C1 segment of cervical spinal cord (tissue), 14 donors: ENCODE measurements at places on chromosomes 4 and X.
A peak's percentile ranks its signal among the peaks of the same experiment; 100 is the strongest.

- no peak for DNase-seq
These were observed 386.7 kb downstream of the SPRY1 start for GRCh38 chr4:123783151-123783790.

- DNase-seq: no peak
These were observed 779 bp downstream of the GABRQ start for GRCh38 chrX:152638443-152638904.

GRCh38 chr4:92483341-92483740 is 179.6 kb downstream of the GRID2 start:
- no peak for DNase-seq

- DNase-seq: no peak
These were observed 1.2 kb downstream of the RPGR start for GRCh38 chrX:38326086-38326485.

DNA sequence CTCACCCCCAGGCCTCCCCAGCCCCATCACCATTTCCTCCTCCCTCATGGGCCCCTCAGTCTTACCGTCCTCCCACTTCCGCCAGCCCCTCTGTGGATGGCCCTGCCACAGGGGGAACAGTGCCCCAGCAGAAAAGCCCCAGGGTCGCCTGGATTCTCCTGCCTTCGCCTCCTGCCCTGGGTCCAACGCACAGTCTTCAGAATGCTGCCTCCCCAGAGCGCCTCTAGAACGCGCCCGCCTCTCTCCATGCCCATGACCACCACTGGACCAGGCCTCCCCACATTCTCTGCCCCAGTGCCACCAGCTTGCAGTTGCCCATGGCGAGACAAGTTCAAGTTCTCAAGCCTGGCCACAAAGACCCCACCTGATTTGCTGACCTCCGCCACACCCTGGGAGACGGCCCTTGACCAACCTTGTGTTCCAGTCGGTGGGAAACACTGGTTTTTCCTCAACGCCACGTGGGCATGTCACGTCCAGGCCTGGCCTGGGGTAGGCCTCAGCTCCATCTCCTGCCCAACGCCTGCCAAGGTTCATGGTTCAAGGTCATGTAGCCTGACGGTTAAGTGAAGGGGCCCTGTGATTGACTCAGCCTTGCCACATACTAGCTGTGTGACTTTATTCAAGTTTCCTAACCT is 634 bp upstream of the PLXNB3 start:
- DNase-seq: no peak

GRCh38 chrX:357693-358471 is 28.8 kb downstream of the PPP2R3B start:
- DNase-seq: no peak

DNA sequence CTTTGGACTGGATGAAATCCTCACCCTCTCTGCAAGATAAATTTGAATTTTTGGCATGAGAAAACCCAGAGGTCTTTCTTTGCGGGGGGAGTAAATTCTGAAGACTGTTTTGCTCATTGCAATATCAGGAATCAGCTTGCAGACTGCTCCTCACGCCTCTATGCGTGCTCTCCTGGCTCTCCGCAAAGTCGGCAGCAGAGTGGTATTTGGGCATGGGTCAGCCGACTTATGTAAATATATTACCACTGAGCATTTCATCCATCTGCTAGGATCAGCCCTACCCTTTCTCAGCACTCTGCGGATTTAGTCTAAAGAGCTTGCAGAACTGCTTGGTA is 288.0 kb downstream of the ASMT start:
- DNase-seq: no peak

DNA sequence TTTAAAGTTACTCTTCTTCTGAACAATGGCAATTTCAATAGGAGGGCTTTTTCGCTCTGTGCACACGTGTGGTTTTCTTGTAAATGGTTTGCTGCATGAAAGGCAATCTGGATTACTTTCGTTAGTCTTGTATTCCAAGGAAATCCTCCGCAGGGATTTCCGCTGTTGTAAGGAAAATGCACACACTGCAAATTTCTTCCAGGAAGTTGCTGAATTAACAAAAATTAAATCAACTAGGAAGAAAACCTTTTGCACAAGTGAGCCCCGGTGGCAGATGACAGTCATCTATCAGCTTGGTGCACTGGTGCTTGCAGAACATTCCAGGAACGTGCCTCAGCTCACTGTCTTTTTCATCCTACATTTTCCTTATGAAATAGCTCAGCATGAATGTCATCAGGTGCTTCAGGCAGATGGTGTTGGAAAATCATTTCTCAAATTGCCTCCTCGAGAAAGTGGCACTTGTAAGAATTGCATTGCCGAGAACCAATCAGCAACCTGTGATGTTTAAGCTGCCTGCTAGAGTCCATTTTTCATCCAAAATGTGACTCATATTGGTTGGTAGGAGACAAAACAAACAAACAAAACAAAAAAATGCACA is 272.4 kb upstream of the VCX start:
- DNase-seq: no peak

DNA sequence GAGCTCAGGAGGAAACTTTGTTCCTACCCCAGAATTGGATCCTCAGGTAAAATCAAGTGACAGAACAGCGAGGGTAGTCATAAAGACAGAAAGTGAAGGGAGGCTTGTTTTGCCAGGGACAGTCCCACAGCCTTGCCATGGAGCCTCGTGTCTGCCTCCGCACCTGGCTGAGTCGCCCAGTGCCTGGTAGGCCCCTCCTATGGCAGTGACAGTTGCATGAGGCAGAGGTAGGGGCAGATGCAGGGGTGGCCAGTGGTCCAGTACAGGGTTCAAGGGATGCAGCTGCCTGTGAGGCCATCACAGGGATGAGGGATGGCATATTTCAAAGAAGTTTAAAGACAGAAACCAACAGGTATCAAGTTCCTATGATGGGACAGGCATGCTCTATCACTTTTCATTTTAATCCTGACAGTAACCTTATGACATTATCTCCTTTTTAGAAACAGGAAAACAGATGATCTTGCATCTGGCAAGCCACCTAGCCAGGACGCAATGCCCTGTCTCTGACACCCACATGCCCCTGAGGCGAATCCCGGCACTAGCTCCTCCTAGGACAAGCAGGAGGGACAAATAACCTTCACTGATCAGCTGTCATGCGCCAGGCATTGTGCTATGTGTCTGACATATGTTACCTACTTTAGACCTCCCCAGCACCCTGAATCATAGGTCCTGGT is 127.4 kb upstream of the ENPP6 start:
- no peak for DNase-seq

- no peak for DNase-seq
These were observed 404.5 kb downstream of the GBA3 start for GRCh38 chr4:23097251-23097650.

DNA sequence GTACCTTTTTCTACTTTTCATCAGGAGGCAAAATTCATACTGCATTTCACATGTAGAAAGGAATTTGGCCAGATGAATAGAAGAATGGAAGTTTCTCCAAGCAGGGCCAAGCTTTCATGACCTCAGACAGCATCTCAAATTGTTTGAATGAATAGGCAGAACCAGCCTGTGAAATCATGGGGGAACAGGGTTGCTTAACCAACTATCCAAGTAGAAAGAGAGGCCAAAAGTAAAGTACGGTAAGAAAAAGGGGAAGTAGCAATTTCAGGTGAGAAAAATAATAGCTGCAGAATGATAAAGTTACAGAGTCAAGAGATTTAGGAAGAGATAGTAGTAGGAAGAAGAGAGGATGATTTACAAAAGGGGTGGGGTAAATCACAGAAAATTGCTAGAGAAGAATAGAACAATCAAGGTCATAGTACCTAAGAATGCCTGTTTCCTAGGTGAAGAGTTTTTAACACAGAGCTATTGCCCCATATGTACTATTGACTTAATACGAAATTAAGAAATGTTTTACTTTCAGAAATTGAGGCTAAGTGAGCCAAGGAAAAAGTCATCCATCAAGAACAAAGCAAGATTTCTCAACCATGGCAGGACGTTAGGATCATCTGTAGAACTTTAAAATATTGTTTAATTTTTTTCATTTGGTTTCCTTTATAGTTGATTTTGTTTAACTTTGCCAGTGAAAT is 177.1 kb upstream of the TET2 start:
- DNase-seq: no peak

GRCh38 chr4:57125996-57126395 is 15.8 kb upstream of the IGFBP7 start:
- DNase-seq: no peak

DNA sequence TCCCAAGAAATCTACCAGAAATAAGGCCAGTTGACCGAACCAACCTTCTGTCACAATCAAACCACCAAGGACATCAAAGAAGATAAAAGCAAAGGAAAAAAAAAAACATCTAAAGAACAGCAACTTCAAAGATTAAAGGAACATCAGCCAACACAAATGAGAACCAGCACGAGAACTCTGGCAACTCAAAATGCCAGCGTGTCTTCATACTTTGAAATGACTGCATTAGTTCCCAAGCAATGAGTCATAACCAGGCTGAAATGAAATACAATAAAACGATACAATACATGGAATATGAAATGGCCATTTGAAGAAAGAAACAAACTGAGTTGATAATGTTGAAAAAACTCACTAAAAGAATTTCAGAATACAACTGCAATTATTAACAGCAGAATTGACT is 611.6 kb upstream of the GRIA3 start:
- no peak for DNase-seq

DNA sequence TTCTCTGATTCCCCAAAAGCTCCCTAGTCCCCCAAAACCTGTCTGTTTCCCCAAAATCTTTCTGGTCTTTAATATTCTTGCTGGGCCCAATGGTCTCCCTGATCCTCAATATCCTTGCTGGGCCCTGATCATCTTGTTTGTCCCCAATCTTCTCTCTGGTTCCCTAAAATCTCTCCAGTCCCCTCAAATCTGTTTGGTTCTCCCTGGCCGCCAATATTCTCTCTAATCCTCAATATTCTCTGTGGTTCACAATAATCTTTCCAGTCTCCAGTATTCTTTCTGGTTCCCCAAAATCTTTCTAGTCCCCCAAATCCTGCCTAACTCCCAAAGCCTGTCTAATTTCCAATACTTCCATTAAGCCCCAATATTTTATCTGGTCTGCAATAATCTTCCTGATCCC is 18.5 kb downstream of the P2RY8 start:
- no peak for DNase-seq

DNA sequence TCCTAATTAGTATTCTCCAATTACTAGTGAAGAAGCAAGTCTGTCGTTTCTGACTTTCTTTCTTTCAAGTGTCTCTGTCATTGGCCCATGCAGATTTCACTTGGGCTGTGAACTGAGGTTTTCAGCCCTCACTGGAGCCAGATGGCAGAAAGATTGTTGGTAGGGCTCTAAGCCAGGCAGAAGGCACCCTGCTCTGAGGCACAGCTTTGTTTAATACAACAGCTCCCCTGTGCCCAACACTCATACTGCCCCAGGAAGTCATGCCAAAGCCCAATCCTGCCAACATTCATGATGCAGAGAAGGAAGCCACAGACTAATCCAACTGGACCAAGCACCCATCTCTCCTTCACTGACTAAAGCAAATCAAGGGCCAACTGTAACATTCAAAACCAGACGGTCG is 117.1 kb upstream of the FRG1 start:
- peak; percentile 80 for DNase-seq

- no peak for DNase-seq
These were observed 43.3 kb downstream of the SPCS3 start for GRCh38 chr4:176363072-176363471.

DNA sequence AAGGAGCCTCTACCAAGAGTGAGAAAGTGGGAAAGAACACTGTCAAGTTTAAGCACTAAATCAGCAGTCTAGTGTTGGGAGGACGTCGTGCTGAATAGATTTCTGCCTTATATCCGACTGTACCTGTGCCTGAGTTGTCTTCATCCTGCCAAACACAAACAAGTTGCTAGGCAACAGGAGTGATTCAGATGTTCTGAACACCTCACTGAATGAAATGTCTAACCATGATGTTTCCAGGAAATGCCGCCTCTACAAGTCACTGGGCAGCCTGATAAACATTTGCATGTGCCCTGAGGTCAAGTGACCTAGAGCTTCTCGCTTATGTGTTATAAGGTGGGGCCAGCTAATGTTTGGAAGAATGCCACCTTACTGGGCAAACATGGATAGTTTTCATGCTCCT is 37.9 kb downstream of the SGMS2 start:
- DNase-seq: no peak

GRCh38 chr4:183445097-183445428 is 627 bp downstream of the CDKN2AIP start:
- peak; percentile 18 for DNase-seq

GRCh38 chrX:40877887-40878286 is 142.5 kb upstream of the MED14 start:
- no peak for DNase-seq

- no peak for DNase-seq
These were observed 1.3 kb downstream of the NAF1 start for GRCh38 chr4:163165217-163166017.

DNA sequence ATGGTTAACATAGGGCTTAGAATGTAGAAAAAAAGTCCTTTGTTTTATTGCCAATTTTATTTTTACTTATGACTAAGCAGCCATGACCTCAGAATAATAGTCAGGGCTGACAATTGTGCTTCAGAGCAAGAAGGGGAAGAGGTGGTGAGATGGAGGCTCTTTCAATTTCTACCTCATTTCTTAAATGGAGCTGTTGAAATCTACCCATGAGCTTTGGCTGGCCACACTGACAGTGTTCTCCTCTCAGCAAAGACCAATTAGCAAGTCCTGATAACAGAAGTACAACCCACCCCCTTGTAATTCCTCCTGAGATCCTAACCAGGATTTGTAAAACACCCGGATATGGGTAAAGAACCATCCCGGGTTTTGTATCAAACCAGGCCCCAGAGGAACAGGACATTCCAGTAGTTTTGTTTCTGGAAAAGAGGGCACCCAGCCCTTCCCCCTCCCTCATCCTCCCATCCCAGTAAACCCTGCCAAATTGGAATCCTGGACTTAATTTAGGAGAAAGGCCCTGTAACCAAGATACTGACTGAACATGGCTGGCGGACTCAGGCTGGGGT is at the start of gene HEPH:
HEPH (plus strand) TSS at position 399 of the 563 bp plus-strand sequence. CDS start 6,324 bp downstream, outside the sequence.
- peak; percentile 13 for DNase-seq

GRCh38 chr4:62449538-62449937 is 1249.4 kb downstream of the ADGRL3 start:
- DNase-seq: no peak

GRCh38 chr4:121651597-121651996 is 45.2 kb downstream of the ANXA5 start:
- no peak for DNase-seq

- DNase-seq: no peak
These were observed 53.2 kb upstream of the TNIP3 start for GRCh38 chr4:121217351-121217750.
